ENCODE measurements at places on chromosomes 16 and 17.

DNA sequence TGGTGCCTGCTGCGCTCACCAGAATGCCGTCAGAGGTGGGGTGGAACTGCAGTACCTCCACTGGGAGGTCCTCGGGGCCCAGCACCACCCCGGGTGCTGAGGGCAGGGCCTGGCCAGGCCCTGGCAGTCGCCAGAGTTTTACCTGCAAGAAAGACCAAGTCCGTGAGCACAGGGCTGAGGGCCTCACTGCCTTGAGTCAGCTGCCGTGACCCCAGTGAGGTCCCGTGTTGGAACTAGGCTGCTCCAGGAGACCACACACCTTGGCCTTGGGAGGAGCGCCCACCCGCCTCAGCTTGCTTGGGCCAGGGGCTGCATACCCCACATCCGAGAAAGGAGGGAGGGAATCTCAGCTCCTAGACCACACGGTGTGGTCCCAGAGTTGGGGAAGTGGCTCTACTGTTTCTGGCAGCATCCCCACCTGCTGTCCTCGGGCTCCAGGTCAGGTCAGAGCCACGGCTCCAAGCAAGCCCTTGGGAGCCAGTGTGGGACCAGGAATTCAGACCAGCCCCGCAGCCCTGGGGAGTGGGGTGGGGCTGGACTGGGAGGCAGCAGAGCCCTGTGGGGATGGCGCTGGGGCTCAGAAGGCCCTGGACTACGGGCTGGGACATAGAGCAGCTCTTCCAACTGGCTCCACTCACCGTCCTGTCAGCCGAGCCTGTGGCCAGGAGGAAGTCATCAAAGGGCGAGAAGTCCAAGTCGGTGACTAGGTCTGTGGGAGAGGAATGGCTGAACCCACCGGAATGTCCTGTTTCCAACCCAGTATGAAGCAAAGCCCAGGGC, 8.7 kb downstream of the CORO7 start:
- no peak for DNase-seq

GRCh38 chr16:4917117-4917516, 19.8 kb downstream of the PPL start:
- DNase-seq: no peak

DNA sequence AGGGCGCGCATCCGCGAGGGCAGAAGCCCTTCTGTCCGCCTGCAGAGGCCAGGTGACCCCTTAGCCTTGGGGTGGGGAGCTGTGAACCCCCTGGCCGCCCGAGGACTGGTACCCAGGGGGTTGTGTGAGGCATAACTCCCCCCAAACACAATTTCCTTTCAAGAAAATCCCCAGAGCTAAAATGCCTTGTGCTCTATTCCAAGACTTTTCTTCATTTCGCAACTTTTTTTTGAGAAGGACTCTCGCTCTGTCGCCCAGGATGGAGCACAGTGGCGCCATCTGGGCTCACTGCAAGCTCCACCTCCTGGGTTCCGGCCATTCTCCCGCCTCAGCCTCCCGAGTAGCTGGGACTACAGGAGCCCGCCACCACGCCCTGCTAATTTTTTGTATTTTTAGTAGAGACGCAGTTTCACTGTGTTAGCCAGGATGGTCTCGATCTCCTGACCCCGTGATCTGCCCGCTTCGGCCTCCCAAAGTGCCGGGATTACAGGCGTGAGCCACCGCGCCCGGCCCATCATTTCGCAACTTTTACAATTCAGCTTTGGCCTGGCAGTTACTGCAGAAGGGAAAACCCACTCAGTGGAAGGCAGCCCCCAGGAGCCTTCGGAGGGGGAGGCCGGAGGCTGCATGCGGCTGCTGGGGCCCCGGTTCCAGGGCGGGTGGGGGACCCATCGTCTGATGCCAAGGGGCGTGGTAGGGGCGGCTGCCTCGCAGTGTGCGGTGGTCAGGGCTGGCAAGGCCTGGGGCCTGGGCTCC, 963 bp upstream of the APRT start:
- no peak for DNase-seq

- DNase-seq: no peak
Measured at GRCh38 chr17:61415374-61416210, 15.9 kb downstream of the TBX2 start.

DNA sequence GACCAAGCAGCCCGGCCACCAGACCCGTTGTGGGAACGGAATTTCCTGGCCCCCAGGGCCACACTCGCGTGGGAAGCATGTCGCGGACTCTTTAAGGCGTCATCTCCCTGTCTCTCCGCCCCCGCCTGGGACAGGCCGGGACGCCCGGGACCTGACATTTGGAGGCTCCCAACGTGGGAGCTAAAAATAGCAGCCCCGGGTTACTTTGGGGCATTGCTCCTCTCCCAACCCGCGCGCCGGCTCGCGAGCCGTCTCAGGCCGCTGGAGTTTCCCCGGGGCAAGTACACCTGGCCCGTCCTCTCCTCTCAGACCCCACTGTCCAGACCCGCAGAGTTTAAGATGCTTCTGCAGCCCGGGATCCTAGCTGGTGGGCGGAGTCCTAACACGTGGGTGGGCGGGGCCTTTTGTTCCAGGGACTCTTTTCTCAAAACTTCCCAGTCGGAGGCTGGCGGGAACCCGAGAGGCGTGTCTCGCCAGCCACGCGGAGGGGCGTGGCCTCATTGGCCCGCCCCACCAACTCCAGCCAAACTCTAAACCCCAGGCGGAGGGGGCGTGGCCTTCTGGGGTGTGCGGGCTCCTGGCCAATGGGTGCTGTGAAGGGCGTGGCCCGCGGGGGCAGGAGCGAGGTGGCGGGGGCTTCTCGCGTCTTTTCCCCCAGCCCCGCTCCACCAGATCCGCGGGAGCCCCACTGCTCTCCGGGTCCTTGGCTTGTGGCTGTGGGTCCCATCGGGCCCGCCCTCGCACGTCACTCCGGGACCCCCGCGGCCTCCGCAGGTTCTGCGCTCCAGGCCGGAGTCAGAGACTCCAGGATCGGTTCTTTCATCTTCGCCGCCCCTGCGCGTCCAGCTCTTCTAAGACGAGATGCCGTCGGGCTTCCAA, at the start of gene SLC2A4:
Gene SLC2A4 (plus strand): TSS at position 645 of the 879 bp plus-strand sequence. CDS start 217 bp downstream, at position 862.
- DNase-seq: peak; percentile 80

DNA sequence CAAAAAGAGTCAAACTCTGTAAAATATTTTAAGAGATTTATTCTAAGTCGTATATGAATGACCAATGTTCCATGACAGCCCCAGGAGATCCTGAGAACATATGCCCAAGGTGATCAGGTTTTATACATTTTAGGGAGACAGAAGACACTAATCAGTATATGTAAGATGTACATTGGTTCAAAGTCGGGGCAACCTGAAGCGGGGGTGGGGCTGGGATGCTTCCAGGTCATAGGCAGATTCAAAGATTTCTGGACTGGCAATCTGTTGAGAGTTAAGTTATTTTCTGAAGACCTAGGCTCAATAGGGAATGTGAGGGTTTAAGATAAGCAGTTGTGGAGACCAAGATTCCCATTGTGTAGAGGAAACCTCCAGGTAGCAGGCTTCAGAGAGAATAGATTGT, 20.4 kb upstream of the DHRS7B start:
- no peak for DNase-seq

Measured in activated CD4-positive, alpha-beta T cell treated with anti-CD3 and anti-CD28 coated beads, Interleukin-2, amount 50 U/mL, for 1 hour (primary cell).